ENCODE measurements at places on chromosomes 4 and X.

DNA sequence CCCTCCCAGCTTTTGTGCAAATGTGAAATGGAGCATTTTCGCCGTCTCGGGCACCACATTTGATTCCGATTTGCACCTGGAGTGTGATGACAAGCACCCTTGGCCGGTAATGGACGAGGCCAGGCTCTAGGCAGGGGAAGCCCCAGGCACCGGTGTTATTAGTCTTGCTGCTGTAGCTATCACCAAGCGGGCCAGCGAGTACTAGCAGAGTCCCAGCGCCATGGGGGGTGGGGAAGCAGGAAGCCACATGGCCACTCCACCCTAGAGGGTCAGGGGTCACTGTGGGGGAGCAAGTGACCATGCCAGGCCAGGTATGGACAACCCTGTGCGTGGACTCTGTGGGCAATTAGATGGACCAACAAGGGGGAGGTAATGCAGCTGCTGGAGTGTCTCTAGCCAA is 88.8 kb downstream of the CPZ start:
- DNase-seq: no peak

DNA sequence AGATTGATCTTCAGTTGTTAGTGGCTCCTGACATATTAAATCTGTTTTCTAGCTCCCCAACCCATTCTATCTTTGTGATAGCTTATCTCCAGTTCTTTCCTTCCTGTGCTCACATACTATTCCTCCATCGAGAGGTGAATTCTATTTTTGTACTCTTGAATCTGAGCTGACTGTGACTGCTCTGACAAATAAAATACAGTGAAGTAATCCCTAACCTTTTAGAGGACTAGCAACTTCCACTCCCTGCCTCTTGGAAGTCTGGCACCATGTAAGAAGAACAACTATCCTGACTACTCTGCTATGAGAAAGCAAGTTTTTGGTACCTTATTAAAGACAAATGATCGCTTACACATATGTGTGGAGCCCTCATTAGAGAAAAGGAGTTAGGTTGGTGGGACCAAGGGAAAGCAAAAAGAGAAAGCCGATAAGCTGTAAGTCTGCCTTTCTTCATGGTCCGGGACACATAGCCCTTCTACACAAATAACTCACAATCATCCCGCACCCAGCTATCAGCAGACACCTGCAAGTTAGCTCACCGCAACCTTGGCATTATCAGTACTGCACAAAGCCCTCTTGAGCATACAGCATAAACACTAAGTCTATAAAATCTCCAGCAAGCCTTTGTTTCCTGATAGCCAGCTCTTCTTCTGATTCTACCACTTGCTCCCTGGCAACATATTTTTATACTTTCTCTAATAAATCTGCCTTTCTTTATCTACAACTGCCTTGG is 13.5 kb upstream of the PPM1K start:
- no peak for DNase-seq

DNA sequence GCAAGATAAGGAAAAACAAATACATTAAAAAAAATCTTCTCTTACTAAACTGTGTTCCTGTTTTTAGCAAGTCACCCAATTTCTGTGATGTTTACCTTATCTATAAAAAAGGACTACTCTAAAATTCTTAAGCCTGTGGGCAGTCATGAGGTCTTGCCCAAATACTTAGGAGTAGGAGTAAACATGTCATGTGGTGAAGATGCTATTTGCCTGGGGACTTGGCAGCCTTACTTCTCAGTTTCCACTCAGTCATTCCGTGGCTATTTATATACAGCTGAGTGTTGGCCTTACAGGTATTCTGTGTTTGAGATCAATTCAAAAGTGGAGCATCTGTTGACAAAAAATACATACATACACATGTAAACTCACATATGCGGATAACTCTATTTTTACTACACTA is 89.9 kb upstream of the TLR2 start:
- peak; percentile 12 for DNase-seq

- DNase-seq: no peak
Measured at GRCh38 chrX:106875151-106875550, 28.0 kb downstream of the RIPPLY1 start.

DNA sequence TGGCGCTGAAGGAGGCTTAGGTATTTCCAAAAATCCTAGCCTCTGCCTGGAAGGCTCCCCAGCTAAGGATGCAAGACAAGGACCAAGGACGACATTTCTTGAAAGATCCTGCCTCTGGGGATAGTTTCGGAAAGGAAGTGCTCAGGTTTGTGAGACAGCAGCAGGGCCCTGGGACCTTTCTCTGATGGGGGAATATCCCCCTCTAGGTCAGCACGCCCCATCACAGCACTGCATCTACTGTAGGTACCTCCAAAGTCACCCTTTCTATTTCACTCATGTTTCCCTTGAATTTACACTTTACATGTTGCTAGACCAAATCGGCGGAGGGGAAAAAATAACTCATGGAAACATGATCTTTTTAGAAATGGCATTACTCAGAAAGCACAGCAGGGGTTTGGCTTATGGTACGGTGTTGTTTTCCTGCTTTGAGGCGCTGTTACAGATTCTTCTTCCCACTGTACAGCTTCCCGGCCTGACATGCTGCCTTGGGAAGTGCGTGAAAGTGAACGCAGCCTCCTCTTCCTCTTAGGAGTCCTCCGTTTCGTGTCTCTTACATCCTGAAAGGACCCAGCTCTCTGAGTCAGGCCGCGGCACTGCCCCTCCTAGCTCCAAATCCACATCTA is 77.2 kb upstream of the DHRSX start:
- peak; percentile 71 for DNase-seq

DNA sequence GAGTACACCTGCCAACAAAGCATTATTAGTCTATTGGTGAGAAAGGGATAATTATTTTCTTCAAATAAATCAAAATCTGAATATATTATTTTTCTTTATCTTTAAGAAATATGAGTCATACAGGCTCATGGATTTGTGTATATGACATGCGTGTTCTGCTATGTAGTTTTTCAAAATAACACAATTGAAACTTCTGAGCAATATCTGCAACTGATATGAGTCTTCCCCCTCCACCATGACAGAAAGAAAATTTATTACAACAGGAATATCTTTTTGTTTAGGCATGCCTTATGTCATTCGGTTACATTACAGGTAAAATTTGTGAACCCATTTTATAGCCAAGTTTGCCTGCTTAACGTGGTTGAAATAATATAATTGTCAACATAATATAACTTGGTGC is 32.0 kb downstream of the TMPRSS11A start:
- no peak for DNase-seq

GRCh38 chrX:111100191-111100590 is 4.2 kb downstream of the PAK3 start:
- peak; percentile 38 for DNase-seq

- DNase-seq: no peak
Measured at GRCh38 chr4:120870279-120870673, 52.2 kb downstream of the PRDM5 start.

- DNase-seq: no peak
Measured at GRCh38 chr4:121554382-121554781, 142.4 kb downstream of the ANXA5 start.

DNA sequence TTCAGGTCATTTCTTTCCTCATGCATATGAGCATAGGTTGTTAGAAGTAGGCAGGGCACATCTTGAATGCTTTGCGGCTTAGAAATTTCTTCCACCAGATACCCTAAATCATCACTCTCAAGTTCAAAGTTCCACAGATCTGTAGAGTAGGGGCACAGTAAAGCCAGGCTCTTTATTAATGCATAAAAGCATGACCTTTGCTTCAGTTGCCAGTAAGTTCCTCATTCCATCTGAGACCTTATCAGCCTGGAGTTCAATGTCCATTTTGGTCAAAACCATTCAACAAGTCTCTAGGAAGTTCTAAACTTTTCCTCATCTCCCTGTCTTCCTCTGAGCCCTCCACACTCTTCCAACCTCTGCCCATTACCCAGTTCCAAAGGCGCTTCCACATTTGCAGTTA is 77.7 kb downstream of the MAP9 start:
- no peak for DNase-seq

DNA sequence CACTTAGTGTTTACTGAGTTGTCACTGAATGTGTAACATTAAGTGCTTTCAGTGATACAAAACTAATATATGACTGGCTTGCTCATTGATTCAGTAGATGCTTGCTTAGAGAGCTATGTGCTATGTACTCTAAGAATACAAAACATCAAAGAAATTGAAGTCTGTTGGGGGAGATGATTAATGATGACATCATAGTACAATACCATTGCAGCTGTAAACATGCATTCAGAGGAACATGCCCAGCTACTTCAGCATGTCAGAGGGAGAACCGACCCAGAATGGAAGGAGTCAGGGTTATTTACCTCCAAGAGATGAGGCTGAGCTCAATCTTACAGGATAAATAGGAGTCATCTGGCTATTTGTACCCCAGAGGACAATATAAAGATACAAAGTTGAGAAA is 290.8 kb downstream of the TENM3 start:
- DNase-seq: peak; percentile 42

DNA sequence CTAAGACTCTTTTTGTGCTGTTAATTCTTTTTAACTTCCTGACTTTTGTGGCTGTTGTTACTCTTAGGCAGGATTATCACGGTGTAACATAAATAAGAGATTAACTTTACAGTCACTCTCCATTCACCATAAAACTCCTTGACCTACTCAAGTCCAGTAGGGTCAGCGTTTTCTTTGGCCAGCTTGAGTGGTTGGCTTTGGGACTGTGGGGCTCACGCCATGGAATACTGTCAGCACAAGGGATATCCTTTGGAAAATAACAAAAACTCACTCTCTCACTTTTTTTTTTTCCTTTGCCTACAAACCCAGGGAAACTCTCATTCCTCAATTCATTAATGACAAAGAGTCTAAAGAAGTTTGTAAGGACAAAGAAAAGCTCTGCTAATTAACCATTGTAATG is 89.4 kb upstream of the TLL1 start:
- no peak for DNase-seq

- no peak for DNase-seq
Measured at GRCh38 chrX:131918839-131919238, 104.3 kb upstream of the STK26 start.

DNA sequence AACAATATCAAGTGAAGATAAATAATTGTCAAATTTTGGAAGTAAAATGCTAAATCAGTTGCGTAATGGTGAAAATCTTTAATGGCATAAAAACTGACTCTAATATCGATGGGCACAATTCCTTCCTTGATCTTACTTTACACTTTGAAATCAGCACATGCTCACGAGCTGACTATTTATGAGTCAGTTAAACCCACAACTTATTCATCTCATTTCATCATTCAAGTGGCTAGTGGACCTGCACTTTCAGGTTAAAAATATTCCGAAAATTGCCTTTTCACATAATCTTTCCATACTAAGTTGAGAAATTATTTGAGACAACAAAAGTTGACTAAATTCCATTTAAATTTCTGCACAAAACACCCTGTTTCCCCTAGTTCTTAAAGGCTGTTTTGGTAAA is 582.1 kb upstream of the TENM3 start:
- peak; percentile 86 for DNase-seq

DNA sequence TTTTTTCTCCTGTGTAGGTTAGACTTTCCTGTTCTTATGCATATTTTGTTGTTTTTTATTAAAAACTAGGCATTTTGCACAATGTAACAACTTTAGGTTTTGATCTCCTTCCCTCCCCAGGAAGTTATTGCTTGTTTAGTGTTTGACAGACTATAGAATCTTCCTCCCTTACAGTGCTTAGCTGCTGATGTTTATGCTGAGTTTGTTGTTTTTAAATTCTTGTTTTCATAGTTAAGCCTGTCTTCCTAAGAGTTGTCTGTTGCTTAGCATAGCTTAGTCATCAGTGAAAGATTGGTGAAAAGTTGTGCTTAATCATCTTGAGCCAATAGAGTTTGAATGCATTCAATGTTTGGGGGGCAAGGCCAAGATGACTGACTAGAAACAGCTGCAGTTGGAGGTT is 157.5 kb downstream of the NKX6-1 start:
- DNase-seq: no peak

DNA sequence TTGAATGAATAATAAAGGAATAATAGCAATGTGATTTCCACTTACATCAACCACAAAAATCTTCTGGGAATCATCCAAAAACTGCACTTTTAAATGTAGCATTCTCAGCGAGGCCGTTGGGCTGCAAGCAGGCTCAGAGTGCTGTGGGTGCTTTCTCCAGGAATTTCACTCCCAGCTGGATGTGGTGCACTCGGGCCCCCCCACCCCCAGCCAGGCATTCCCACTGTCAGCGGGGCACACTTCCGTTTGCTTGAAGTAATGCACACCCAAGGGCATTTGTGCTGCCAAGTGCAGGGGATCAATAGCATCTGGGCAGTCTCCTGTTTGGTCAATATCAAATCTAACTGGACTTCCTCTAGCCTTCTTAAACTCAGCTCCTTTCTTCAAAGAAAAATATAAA is at the start of gene FRMD7:
Gene FRMD7, minus strand, starts transcription at position 278 of the 400 bp plus-strand sequence. Its CDS starts 176 bp downstream, at position 102.
- DNase-seq: peak; percentile 52

DNA sequence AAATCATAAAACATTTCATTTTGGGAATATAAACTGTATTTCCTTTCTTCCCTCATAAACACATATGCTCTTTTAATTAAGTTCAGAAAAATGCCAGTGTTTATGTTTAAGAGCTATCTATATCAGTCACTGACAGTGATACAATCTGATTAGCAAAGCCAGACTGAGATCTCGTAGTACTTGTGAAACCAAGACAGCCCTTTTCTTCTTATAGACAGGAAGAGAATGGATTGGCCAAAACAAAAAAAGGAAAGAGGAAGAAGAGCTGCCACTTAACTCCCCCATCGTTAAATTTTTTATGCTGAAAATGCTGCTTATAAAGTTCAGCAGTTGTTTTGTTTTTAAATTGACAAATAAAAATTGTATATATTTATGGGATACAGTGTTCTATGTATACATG is 87.4 kb downstream of the PLAC1 start:
- no peak for DNase-seq
